ENCODE measurements at places on chromosomes 7 and 10.
A peak's percentile ranks its signal among the peaks of the same experiment; 100 is the strongest.

- no peak for DNase-seq
These were observed 40.7 kb downstream of the TBC1D12 start for GRCh38 chr10:94443047-94443446.

DNA sequence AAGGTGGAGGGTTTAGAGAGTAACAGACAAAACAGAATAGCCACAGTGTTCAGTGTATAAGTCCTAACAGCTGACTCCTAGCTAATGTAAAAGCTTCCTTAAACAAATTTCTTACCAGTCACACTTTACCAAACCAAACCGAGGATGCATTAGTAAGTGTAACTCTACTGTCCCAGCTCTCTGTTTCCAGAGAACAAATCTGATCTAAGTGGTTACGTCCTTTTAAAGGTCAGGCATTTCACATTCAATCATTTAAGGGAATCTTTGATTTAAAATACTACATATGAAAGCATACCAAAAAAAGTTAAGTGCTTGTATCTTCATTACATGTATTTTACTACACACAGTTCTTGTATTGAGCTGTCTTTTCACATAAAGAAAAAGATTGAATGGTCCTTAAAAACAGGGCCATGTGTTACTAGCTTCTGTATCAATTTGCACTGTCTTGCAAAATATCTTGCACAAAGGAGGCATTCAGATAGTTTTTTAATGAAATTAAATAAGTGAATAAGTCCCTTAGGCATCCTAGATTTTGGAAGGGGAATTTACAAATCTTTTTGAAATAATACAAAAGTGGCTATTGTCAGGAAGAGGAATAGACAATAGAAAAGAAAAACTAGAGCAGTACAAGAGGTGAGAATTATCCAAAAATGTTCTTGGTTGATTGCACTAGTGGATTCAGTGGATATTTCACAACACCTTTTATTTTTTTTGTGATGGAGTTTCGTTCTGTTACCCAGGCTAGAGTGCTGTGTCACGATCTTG is 58.4 kb upstream of the SPOCK2 start:
- no peak for DNase-seq

DNA sequence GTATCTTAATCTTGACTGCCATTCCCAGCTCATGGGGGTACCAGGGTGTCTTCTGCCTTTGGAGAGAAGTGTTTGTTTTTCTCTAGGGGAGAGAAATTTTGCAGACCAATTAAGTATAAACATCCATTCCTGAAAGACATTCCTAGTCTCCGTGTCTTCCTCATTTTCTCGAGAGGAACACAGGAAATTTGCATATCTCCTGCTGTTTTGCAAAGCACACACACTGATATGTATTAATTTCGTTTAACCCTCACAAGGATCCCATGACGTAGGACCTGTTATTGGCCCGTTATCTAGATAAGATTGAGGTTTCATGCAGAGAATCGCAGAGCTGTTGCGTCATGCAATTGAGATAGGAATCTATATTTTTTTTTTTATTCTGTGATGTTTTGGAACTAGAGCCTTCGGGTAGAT is 944 bp downstream of the RHBDD2 start:
- no peak for DNase-seq

- no peak for DNase-seq
These were observed 383.8 kb upstream of the SORCS1 start for GRCh38 chr10:107548301-107548700.

GRCh38 chr7:94022550-94022949 is 18.4 kb upstream of the BET1 start:
- DNase-seq: no peak

GRCh38 chr10:62735464-62736167 is 68.9 kb upstream of the ADO start:
- no peak for DNase-seq

GRCh38 chr7:157486007-157486755 is 149.4 kb downstream of the DNAJB6 start:
- DNase-seq: no peak

DNA sequence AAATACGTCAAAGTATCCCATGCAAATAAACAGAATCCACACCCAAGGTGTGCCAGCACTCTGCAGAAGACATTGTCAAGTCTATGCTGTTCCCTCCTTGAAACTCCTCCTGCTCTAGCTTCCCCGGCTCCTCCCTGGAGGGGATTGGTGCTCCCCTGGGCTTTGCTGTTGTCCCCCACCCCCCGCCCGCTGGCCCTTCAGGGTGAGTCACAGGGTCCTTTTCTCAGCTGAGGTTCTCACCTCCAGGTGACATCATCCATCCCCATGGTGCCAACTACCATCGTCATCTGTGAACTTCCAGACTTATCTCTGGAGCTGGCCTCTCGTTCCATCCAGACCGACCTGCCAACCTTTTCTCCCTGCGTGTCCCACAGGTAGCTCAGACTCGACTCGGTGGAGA is 77.0 kb downstream of the ITIH5 start:
- DNase-seq: no peak

DNA sequence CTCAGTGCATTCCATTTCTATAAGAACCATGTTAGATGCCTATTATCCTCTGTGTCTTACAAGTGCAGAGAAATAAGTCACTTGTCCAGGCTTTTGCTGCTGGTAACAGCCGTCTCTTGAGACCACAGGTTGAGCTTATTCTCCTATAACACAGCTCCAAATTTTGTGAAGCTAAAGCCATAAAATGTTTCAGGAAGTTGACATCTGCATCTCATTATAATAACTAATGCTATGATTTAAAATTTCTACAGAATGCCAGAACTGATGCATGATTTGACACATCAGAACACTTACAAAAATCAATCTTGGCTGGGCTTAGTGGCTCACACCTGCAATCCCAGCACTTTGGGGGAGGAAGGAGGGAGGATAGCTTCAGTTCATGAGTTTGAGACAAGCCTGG is 986.9 kb downstream of the TYW1 start:
- DNase-seq: no peak

- DNase-seq: peak; percentile 61
These were observed 1.9 kb downstream of the SKIDA1 start for GRCh38 chr10:21523557-21524008.

- peak; percentile 81 for DNase-seq
These were observed 149.3 kb upstream of the IMMP2L start for GRCh38 chr7:111711426-111712065.

DNA sequence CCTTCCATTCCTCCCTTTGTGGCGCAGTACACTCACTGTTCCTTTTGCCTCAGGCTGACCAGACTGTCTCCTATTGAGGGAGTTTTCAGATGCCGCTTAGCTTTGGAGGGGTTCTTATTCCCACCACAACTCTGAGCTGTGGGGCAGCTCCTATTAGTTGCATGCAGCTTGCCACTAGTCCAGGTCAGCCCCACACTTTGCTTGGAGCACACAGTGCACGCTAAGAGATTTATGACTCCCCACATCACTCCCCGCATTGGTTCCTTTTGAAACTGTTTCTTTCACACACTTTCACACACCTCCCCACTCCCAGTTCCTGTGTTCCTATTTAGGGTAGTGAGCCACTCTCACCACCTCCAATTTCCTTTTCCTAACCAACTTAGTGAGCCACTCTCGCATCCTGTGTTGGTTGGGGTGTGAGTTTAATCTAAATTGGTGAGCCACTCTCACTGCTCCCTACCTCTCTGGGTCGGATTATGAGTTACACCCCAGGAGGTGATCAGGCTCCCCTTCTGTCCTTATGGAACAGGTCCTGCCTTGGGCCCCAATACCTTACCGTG is 10.4 kb upstream of the ZNF485 start:
- no peak for DNase-seq

DNA sequence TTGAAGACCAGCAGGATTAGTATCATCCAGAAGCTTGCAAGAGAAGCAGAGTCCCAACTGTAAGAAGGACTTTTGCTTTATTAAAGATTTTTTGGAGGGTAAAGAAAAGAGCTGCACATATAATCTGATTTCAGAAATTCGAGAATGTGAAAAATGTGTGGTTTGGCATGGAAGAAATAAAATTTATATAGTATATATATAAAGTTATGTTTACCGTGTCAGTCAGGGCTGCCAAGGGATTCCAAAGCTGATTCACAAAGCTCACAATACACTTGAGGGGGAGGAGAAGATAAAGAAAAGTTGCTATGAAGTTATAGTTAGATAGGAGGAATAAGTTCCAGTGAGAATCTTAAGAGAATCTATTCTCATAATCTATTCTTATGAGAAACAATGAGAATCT is 231.8 kb upstream of the CACNA2D1 start:
- DNase-seq: no peak

- no peak for DNase-seq
These were observed 6.2 kb downstream of the CLRN3 start for GRCh38 chr10:127886371-127887051.

GRCh38 chr7:3259711-3260400 is 41.2 kb upstream of the SDK1 start:
- DNase-seq: no peak

GRCh38 chr10:86522510-86522855 is 891 bp upstream of the WAPL start:
- no peak for DNase-seq

- DNase-seq: no peak
These were observed 7.9 kb upstream of the WIPF3 start for GRCh38 chr7:29798422-29798821.

DNA sequence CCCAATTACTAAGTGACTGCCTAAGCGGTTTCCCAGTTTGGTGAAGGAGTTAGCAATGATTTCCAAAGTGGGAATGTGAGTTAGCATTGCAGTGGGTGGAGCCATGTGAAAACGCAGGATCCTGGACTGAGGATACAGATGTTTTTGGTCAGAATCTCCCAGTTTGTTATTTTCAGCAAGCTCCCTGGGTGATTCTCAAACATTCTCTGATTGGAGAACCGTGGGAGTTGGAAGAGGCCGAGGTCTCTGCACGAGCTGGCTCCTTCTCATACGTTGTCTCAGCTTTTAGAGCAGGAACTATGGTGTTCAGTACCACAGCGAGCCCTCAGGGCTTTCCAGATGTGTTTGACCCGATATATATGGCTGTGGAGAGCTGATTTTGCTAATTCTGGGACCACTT is 396.5 kb upstream of the NPVF start:
- DNase-seq: no peak

- DNase-seq: no peak
These were observed 110.5 kb downstream of the IPMK start for GRCh38 chr10:58157076-58157766.

- DNase-seq: no peak
These were observed 47.5 kb downstream of the DNAJB6 start for GRCh38 chr7:157384301-157384700.

All from NCI-H524 (cell line).